Glomerular endothelial cell (primary cell): ENCODE measurements at places on chromosomes 7 and 10. TPM values are rescaled to one million over a fixed set of nuclear protein-coding genes. Genes with fewer than 3 reads are reported as not detected.

GRCh38 chr7:119761776-119762175, 511.2 kb upstream of the KCND2 start:
- no peak for DNase-seq

DNA sequence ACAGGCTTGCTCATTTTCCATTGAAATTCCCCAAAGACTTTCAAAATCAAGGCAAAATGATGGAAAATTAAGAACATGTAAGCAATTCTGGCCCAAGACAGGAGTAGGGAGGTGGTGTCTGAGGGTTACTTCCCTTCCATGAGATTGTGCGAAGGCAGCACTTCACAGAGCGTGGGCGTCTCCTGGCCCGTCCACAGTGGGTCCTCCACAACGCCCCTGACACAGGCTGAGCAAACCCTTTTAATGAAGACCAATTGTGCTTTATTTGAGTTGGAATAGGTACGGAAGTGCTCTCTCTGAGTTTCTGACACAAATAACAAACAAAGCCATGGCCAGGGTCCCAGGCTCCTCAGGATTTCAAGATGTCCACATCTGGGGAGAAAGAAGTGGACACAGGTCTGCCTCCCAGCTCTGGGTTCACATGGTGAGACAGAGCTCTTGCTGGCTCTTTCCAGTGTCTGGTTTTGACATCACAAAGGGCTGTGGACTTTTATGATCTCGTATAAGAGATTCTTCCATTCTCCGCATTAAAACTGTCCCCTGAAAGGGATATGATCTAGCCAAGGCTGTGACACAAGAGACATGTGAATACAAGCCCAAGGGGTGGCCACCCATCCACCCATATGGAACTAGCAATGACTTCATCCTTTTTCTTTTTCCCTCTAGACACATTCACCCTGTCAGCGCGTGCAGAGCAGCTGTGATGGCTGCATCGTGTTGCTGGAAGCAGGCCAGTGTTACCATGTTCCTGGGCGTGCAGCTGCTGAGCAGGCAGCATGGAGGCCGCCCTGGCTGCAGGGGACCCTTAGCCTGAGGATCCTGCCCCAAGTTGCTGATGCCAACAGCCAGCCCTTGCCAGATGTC, 145.6 kb downstream of the ADAM12 start:
- DNase-seq: no peak

DNA sequence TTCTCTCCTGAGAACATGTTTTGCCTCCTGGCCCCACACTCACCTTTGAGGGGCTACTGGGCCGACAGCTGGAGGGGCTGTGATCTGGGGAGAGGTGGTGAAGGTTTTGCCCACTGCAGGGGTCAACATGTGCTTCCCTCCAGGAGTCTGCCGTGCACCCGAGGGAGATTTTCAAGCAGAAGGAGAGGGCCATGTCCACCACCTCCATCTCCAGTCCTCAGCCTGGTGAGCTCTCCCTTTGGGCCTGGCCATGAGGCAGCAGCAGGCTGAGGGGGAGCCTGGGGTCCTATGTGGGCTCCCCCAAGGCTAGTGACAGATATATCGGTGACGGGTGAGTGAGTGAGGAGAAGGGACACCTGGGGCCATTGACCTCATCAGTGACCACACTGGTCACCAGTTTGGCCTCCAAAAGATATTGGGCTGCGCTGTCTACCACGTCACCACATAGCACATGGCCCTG, 6.6 kb downstream of the PGAM2 start:
- no peak for DNase-seq

DNA sequence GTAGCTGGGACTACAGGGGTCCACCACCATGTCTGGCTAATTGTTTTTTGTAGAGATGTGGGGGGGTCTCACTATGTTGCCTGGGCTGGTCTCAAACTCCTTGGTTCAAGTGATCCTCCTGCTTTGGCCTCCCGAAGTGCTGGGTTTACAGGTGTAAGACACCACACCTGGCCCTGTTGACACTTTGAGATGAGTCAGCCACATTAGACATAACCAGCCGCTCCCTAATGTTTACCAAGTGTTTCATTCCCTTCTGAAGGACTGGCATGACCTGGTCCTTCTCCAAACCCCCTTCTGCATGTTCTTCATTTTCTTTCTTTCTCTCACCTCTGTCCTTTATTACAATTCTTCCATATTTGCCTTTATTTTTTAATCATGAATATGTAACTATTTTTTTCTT, 67.8 kb downstream of the TAF3 start:
- no peak for DNase-seq

DNA sequence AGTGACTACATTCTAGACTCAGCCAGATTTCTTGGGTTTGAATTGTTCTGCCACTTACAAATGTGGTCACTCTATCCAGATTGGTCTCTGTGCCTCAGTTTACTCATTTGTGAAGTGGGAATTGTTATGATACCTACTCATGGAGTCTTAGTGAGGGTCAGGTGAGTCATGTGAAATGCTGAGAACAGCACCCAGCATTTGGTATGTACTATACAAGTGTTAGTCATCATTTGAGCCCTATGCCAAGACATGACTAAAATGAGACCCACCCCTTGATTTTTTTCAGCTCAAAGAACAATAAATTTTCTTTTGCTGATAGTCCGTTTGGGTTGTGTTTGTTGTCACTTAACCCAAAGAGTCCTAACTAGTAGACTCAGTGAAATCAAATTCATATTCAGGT, 92.8 kb downstream of the CHN2 start:
- DNase-seq: no peak

DNA sequence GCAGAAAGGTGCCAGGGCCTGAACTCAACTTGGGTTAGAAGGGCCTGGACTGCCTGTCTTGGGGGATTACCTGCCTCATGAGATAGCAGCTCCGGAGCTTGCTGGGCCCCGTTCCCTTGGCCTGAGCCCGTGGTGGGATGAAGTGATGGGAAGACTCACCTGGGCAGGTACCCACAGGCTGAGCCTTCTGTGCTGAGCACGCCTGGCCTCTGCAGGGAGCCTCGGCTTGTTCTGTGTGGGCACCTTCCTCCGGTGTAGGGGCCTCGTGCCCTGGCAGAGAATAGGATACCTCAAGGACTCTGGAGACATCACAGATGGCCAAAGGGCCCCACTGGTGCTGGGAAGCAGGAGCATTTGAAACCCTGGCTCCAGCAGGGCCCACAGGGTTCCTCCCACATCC, 4.5 kb downstream of the ZNF467 start:
- DNase-seq: no peak

GRCh38 chr7:35700333-35700732, 5.4 kb upstream of the HERPUD2 start:
- no peak for DNase-seq

DNA sequence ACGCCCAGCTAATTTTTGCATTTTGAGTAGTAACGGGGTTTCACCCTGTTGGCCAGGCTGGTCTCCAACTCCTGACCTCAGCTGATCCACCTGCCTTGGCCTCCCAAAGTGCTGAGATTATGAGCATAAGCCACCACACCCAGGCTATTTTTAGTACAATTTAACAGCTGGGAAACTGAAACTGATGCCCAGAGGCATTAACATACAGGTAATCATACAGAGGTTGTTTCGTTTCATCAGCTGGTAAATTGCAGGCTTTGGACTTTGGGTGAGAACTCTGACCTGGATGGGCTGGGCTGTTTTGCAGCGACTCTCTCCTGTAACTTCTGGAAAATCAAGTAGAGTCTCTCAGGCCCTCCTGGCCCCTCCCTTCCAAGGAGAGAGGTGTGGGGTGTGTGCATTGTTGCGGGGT, 6.2 kb upstream of the ACHE start:
- DNase-seq: no peak

GRCh38 chr10:117542706-117543224, at the start of gene EMX2:
Gene EMX2, plus strand, starts transcription at chr10:117542746. Its CDS starts 522 bp downstream, at chr10:117543268.
- no peak for DNase-seq

GRCh38 chr7:37915438-37915837, 1.2 kb downstream of the SFRP4 start:
- DNase-seq: no peak

DNA sequence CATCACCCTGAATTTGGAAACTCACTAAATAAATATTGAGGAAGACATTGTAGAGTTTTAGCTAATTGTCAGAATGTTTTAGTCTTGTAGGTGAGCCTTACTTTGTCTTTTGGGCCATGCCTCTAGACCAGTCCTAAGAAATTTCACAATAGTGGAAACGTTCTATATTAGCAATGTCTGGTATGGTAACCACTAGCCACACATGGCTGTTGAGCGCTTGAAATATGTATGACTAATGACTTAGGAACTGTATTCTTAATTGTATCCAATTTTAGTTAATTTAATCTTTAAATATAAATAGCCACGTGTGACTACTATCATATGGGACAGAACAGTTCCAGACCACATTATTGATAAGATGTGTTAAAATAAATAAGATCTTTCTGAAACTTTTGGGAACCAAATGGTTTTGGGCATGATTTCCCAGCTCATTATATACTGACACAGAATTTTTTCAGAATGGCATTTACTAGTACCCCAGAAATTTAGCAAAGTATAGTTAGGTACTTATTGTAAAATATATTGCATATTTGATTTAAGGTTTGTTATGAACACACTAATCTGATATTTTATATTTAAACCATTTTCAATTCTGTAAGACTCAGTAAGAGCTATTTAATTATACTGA, 95.0 kb downstream of the VPS50 start:
- no peak for DNase-seq

DNA sequence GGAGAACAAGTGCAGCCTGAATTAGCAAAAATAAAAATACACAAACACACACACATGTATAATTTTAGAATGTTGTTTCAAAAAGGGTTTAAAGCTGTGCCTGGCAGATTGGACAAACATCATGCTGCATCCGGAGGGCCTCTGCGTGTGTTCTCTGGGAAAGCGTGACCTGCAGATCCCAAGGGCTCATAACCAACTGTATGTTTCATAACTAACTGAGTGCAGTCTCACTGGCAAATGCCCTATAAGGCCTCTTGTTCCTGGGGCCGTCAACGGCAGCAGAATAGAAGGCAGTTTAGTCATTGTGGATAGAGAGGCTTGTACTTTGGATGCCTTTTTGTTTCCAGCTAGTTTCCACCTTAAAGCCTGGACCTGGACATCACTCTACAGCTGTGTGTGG, 243.8 kb upstream of the KIAA1217 start:
- no peak for DNase-seq

DNA sequence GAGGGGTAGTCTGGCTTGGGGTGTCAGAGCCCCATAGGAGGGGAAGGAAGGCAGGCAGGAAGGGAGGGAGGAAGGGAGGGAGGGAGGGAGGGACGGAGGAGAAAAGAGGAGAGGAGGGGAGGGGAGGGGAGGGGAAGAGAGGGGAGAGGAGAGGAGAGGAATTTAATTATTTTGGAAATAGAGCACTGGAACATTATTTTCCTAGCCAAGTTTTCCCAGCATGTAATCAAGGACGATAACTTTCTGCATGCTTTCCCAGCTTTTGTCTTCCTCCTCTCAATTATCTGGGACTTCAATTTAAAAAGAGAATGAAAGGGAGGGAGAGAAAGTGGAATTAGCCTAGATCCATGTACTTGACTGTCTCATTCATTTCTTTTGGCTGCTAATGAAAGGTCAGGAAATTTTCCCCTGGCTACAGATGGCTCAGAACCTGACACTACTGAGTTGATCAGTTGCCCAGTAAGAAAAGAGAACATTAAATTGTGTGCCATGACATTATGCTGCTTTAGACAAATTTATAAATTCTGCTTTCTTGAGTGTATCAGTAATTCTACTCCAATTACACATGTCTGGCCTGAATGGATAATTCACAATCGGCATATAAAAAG, 148.8 kb downstream of the LRRC4 start:
- DNase-seq: no peak

DNA sequence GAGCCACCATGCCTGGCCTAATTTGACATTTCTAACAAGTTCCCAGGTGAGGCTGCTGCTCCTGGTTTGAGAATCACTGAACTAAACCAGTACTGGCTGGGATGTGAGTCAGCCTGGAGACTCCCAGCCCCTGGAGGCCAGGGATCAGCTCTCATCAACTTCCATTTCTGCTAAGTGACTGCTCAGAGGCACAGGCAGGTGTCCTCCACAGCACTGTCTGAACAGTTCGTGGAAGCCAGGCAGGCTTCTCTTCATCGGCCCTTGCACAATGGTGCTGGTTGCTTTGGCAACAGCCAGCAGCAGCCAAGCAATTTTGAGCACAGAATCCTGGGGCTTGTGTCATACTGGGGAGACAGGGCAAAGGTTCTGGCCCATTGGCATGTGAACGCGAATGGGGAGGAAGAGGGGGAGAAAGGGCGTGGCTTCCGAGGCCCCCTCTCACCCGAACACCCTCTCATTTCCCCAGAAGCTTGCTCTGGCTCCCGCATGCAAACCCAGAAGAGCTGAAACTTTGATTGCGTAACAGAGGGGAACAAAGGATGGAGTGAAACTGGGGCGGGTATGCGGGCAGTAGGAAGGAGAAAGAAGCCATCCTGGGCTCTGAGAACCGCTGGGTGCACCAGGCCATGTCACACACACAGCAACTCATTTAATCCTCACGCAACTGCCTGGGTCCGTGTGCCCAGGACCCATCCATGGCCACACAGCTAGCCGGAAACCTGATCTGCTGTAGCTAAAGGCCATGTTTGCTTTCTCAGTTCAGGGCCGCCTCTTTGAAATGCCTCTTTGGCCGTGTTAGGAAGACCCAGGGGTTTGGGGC, 9.0 kb upstream of the POR start:
- no peak for DNase-seq

DNA sequence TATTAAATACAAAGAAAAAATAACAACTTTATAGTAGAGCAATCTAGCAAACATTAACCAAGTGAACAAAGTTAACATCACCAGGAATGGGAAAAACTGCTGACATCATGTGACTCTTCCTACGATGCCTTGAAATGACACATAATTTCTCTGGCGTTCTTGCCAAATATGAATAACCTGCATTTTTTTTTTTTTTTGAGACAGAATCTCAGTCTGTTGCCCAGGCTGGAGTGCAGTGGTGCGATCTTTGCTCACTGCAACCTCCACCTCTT, 126.5 kb upstream of the VKORC1L1 start:
- no peak for DNase-seq

DNA sequence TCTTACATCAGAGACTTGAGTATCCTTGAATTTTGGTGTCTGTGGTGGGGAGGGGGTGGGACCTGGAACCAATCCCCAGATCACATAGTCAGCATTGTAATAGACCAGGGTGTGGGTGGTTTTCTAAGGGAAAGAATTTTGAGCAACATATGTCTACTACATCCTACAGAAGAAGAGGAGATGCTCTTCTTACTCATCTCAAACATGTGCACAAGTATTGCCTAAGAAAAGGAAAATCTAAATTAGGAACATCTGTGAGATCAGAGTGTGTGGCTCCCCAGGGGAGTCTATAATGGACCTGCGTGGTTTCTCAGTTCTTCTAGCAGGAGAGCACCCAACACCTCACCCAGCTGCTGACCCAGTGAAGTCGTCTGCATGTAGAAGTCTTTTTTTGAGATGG, 148.8 kb downstream of the CCDC3 start:
- DNase-seq: no peak

BTBD16 gene
- total RNA-seq: 0.47 TPM in 1 of 2 replicates, not detected in the other

ADAMTS14 gene
- 2.9 and 3.4 TPM in 2 replicates for total RNA-seq

MUC12 gene
- not detected in 2 replicates for total RNA-seq

MAT1A gene
- total RNA-seq: not detected in 2 replicates

CHPF2 gene
- 116 and 140 TPM in 2 replicates for total RNA-seq

MKX gene
- total RNA-seq: 0.19 TPM in 1 of 2 replicates, not detected in the other

VAX1 gene
- not detected in 2 replicates for total RNA-seq

SAP25 gene
- total RNA-seq: 0.29 and 1.8 TPM in 2 replicates

SLC39A12 gene
- not detected in 2 replicates for total RNA-seq

C10orf67 gene
- total RNA-seq: not detected in 2 replicates

MMS19 gene
- total RNA-seq: 145 and 147 TPM in 2 replicates
